ENCODE measurements at places on chromosomes 6 and 20.

DNA sequence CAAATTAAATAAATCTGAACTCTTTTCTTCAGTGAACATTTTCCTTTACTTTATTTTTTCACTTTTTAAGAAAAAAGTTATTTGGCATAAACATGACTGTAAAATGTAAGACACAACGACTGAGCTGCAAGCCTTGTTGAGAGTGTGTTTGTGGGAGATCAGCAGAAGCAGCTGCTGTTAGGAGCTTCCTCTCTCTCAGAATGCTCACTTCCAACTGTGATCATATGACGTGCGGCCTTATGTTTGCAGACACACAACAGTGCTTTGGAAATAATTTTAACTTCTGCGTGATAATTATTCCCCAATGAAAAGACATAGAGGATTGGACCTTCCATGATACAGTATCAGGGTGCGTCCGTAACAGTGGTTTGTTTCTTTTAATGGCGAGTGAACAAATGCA lies 104.0 kb downstream of the ARHGAP18 start:
- DNase-seq, result no peak

- no peak for DNase-seq
Measured at GRCh38 chr6:2579804-2580570, 170.7 kb downstream of the MYLK4 start.

- DNase-seq, result no peak
Measured at GRCh38 chr6:127216810-127217789, 49.6 kb upstream of the RNF146 start.

DNA sequence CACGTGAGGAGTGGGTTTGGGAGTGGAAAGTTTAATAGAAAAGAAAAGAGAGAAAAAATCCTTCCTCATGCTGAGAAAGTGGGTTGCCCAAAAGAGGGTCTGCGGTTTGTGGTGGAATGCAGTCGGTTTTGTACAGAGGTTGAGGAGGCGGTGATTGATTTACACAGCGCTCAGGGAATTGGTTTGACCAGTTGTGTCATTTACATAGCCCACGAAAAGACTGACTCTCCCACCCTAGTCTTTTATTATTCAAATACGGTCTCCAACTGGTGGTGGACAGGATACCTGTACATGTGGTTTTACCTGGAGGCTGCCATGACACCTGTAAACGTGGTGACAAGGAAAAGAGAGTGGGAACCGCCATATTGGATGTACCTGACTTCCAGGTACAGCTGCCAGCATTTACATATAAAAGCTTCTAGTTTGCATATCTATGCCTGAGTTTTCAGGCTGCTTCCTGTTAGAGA lies 42.1 kb downstream of the HLA-DPB1 start:
- no peak for DNase-seq

DNA sequence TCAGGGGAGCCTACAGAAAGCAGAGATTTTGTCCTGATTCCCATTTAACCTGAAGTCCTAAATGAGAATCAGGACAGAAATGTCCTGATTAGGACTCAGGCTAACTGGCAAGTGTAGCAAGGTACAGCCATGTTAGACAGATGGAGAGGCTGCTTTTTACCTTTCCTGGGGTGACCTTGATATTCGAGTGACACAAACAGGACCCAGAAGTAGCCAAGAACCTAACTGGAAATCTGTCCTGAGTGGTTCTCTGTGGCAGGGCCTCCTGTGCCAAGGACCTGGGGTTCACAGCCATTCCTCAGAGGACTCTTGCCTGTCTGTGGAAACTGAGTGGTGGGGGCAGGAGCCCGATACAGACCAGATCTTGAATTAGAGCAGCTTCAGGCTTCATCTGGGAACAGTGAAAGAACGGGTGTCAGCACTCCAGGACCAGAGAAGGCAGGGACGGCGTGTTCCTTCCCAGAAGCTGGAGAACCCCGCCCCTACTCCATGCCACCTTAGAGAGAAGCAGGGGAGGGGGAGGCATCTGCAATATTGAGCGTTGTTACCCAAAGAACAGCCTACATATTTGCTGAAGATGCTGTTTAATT lies 4.3 kb upstream of the FUCA2 start:
- no peak for DNase-seq

DNA sequence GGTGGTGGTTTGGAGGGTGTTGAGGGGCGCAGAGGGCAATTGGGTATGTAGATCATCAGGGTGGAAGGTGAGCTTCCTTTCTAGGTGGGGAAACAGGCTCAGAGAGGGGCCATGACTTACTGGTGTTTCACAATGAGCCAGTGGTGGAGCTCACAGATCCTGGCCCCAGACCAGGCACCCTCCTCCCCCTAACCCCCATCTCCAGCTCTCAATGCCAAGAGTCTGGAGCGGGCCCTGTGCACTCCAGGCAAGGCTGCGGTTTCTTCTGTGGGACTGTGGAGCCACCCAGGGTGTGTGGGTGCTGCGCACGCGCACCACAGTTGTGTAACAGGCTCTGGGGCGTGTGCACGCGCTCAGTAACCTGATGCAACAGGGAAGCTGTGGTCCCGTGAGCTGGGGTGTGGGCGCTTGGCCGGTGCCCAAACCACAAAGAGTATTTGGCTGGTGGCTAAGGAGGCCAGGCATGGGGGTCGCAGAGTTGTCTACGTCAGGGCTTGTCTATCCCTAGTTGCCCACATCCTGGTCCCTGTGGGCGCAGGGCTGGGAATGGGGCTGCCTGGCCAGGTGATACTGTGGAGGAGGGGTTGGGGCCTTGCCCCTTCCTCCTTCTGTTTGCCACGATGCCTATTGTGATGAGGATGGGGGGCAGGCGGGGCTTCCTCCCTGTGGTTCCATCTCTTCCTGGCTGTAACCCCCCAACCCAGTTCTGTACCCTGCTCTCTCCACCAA lies 37.5 kb upstream of the MRPS18A start:
- peak; percentile 82 for DNase-seq

- DNase-seq, result no peak
Measured at GRCh38 chr6:63352069-63352543, 32.3 kb upstream of the LGSN start.

Measured in PC-9 (cell line).